NCI-H1694 treated with DMSO at 0.1 percent for 48 hours (cell line): ENCODE measurements at places on chromosomes 6 and 20.

GRCh38 chr6:10558565-10558964 is 37.4 kb downstream of the GCNT2 start:
- no peak for DNase-seq

DNA sequence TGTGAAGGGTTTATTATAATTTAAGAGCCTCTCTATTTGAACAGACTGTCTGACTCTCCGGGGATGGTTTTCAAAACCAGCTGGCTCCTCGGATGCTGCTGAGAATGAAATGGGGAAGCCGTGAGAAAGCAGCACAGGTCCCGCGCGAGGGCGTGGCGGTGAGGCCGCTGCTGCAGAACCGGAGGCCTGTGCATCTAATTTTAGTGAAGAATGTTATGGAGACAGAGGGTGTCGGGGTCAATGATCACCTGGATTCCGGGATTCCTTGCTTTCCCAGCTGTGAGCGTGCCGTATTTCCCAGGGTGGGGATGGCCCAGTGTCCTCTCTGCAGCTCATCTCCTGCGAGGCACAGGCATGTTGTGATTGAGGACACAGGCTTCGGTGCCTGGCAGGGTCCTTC is 348.0 kb downstream of the CDH4 start:
- DNase-seq: no peak

DNA sequence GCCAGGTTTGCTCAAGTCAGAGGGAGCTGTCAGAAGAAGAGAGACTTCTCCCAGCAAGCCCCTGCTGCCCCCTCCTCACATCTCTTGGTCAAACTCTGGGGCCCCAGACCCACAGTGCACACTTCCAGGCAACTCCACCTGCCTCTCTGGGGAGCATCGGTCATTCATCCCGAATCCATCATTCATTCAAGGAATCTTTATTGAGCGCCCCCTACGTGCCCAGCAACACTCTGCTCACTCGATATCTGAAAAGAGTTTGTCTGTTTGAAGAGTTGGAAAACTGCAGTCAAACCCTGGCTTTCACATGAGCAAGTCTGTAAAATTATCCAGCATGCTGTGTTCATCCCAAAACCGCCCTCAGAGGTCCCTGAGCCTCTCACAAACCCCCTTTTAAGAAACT is 66.2 kb downstream of the PRR18 start:
- DNase-seq: no peak

GRCh38 chr6:36598326-36598725 is 4.2 kb downstream of the SRSF3 start:
- no peak for DNase-seq

GRCh38 chr6:70107852-70108629 is 194.8 kb downstream of the COL9A1 start:
- peak; percentile 55 for DNase-seq

- DNase-seq: no peak
Observed at GRCh38 chr20:32292548-32292947, 15.1 kb downstream of the KIF3B start.

- DNase-seq: no peak
Observed at GRCh38 chr20:63864545-63864977, 509 bp upstream of the TPD52L2 start.

GRCh38 chr6:105985098-105985815 is 100.9 kb upstream of the PRDM1 start:
- DNase-seq: no peak

DNA sequence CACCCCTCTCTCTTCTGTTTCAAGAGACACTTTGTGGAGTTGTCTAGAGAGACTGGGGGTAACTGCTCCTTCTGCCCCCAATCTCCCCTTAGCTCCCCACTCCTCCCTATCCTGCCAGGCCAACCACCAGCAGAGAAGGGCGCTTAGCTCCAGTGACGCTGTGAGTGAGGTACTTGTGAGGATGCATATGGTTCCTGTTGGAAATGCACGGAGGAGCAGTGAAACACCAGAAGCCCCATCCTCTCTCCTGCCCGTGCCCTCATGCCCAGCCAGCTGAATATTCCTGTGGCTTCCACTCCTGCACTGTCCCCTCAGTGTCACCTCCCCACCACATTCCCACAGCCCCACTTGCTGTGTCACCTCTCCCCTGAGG is 11.9 kb downstream of the NT5E start:
- no peak for DNase-seq

DNA sequence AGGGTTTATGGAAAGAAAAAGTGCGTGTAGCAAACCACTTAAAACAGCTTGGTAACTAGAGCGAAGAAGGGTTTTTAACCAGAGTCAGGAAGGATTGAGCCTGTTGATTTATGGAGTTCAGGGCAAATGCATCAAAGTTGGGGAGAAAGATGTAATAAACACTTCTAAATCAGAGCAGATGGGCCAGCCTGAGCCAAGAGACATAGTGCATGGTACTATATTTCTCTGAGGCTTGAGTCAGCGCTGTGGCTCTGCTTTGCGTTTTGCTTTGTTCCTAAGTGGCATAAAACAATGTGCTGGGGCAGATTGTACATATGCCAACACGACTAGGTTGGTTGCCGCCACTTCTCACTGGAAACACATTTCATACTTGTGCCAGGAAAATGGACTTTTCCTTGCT is 111.3 kb downstream of the BCKDHB start:
- DNase-seq: no peak

DNA sequence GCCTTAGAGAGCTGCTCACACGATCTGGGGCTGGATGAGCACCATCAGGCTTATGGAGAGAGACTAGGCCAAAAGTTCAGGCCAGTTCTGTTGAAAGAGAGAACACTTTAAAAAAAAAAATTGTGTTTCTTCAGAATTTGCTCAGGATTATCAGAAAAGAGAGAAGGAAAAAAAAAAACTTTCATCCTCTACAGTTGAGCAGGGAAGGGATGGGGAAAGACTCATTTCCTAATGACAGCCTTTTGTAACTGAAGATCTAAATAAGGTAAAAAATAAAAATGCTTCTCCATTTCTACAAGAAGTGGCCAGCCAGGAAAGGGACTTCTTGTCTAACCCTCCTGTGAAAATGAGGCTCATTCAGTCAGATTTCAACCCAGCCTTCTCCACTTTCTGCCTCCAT is 134.8 kb downstream of the LY86 start:
- no peak for DNase-seq

GRCh38 chr6:37696841-37697662 is 631 bp downstream of the MDGA1 start:
- no peak for DNase-seq

DNA sequence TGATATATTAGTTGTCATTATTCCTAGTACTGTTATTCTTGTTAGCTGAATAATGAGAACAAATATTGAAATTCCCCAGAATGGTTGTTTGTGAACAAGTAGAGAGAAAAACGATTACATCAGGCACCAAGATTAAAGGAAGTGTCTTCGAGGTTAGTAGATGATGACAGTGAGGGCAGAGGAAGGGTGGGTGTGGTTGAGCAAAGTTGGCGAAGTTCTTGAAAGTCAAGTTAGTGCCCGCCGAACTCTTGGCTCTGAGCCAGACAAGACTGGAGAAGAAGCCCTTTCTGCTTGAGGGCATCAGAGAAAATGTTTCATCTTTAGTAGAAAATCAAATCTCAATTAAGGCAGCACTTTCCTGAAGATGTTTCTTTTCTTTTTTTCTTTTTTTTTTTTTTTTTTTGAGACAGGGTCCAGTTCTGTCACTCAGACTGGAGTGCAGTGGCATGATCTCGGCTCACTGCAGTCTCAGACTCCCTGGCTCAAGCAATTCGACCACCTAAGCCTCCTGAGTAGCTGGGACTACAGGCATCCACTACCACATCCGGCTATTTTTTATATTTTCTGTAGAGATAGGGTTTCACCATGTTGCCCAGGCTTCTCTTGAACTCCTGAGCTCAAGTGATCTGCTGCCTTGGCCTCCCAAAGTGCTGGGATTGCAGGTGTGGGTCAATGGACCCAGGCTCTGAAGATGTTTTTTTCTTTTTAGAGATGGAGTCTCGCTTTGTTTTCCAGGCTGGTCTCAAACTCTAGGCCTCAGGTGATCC is 77.1 kb downstream of the SGK1 start:
- no peak for DNase-seq

DNA sequence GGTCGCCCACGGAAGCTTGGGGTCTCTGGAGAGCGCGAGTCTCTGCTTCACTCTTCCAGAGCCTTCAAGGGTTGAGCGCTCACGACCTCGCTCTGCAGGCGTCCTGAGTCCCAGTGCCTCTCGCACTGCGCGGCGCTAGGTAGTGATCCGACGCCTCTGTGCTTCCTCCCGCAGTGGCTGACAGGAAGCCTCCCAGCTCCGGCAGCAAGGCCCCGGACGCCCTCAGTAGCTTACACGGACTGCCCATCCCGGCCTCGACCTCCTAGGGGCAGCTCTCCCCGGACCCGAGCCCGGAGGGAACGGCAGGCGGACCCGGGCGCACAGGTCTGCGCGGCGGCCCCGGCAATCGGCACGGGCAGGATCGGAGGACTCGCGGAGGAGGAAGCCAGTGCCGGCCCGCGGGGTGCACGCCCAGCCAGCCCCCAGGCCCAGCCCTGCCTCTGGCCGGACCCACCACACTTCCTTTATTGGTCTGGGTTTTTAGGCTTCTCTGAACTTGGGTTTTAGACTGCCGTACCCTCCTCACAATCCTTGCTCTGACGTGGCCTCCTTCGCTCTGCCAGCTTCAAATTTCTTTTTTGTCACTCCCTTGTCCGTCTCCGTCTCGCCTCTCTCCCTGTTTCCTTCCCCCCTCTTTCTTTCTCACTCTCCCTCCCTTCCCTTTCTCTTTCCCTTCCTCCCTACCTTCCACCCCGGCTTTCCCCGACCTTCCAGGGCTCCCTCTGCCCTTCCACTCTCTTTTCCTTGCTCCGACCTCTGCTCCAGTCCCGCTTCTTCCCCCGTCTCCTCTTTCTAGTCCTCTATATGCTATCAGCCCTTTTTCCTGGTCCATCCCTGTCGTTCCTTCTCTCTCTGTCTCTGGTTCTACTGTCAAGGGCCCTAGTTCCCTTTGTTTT is 9.1 kb downstream of the PAX1 start:
- no peak for DNase-seq

DNA sequence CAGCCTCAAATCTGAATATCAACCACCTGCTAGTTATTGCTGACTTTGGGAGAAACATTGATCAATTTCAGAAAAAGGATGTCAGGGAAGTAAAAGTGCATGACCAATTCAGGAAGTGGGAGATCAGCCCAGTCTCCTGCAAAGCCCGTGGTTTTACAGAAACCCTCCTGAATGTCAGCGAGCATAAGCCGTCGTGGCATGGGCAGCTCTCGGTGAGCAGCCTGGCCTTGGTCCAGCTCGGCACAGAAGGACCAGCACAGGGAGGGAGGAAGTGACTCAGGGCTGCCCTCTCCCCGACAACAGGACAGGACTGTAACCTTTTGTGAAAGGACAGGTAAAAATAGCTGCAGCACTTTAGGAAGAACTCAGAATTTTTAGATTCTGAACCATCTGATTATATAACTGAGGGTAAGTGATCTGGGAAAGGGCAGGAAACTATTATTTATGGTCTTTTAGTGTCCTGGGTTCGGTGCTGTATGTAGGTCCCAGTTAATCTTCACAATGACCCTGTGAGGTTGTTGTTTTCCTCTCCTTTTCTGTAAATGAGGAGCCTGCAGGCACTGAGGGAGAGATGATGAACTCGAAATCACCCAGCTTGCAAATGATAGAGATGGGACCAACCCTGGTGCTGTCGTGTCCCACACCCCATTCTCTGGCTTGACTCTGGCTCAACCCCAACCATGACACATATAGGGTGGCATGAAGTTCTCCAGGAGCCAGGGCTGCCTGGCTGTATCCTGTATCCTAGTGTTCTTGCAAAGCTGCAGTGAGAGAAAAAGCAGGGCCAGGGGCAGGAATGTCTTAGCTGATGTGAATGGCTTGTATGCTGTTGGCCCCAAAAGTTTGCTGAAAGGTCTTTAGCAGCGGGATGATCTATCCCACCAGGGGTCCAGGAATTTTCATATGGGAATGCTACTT is 37.6 kb downstream of the NRN1 start:
- no peak for DNase-seq

- no peak for DNase-seq
Observed at GRCh38 chr6:30145818-30146217, 9.9 kb downstream of the TRIM40 start.

DNA sequence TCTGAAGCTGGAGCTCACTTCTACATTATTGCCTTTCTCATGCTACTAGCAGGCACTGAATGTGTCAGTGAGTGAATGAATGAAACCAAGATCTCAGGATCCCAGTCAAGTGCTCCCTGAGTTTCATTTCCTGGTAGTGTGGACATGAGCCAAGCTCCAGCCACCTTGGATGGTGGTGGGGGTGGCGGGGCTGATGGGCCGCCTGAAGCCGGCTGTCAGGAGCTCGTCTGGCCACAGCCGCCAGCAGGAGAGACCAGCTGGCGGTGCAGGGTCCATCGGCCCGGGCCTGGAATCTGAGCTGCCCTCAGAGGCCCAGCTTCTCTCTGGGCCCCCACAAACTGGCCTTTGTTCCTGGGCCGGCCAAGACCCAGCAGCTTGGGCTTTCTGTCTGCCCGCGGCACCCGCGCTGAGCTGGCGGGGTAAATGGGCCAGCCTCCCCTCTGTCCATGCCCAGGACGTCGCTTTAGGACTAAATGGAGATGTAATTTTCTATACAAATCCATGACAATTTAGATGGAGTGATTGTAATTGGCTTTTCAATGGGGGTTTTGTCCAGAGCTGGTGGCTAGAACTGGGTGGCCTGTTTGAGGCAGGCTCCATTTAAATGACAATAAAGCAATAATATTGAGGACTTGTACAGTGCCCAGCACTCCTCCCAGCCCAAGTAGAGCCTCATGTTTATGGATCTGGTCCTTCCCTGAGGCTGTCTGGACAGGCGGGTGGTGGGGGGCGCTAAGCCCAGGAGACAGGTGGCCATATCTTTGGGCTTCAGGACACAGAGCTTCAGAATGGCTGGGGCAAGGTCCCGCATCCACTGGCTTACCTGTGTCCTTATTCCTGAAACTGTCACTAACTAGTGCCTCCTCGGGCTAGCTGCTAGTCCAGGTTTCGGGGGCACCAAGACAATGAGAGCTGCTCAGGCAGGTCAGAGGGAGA is 43.5 kb downstream of the NOL4L start:
- DNase-seq: no peak

DNA sequence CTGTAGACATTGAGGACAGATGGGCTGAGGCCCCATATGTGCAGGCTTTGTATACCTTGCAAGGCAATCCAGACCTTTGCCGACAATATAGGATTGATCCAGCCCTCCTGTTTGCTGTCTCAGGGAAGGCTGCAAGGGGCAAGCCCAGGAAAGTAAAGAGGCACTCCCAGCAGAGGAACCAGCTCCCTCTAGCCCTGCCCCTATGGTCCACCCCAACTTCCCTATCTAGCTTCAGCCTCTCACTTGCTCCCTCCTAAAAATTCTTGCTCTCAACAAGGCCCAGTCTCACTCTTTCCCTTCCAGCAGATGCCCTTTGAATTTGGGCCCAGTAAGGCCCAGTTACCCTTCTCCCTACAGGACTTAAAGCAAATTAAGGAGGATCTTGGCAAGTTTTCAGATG is 92.6 kb downstream of the JARID2 start:
- peak; percentile 77 for DNase-seq

- peak; percentile 47 for DNase-seq
Observed at GRCh38 chr6:109076377-109076776, 18.3 kb downstream of the SESN1 start.

GRCh38 chr6:133504761-133505160 is 263.6 kb downstream of the EYA4 start:
- no peak for DNase-seq

- DNase-seq: peak; percentile 80
Observed at GRCh38 chr6:34986845-34987246, 97.8 kb downstream of the ANKS1A start.
